NCI-H1105 treated with DMSO at 0.1 percent for 48 hours (cell line): ENCODE measurements at places on chromosomes 11 and 22.

- DNase-seq, result no peak
Measured at GRCh38 chr11:76806608-76807205, 23.6 kb downstream of the TSKU start.

DNA sequence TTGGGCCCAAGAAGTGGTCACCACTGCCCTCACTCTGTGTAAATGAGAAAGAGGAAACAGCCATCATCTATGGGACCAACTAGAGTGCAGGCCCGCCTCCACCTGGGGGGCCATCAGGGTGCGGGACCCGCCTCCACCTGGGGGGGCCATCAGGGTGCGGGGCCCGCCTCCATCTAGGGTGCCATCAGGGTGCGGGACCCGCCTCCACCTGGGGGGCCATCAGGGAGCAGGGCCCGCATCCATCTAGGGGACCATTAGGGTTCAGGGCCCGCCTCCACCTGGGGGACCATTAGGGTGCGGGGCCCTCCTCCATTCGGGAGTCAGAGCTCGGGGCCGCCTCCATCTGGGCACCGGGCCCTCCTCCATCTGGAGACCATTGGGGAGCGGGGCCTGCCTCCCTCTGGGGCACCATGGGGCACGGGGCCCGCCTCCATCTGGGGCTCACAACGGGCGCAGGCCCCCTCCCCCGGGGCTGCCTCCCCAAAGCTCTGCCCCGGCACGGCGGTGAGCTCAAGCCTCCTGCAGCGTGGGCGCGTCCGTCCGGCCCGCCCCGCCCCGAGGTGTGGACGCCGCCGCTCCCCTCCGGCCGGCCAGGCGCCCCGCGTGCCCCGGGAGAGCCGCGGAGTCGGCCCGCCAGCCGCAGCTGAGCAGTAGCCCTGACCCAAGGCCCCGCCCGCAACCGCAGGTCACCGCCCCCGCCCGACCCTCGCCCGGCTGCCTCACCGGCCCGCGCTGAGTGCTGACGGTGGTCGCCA lies 512 bp downstream of the TOLLIP start:
- no peak for DNase-seq

DNA sequence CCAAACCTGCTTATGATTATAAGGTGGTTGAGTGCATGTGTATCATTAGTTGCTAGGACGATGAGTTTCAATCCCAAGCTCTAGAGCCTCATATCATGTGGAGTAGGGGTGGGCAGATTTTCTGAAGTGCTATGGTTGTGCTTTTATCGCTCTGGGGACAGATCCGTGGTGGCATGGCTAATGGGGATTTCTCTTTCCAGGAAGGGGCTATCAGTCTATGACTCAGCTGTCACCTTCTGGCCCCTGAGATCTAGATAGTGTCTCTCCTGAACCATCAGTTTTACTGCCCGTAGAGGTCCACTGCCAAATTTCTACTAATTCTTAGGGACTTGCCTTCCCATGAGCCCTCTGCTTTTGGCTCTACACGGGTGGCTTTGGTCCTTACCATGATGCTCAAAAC lies 51.8 kb downstream of the FDX1 start:
- no peak for DNase-seq

DNA sequence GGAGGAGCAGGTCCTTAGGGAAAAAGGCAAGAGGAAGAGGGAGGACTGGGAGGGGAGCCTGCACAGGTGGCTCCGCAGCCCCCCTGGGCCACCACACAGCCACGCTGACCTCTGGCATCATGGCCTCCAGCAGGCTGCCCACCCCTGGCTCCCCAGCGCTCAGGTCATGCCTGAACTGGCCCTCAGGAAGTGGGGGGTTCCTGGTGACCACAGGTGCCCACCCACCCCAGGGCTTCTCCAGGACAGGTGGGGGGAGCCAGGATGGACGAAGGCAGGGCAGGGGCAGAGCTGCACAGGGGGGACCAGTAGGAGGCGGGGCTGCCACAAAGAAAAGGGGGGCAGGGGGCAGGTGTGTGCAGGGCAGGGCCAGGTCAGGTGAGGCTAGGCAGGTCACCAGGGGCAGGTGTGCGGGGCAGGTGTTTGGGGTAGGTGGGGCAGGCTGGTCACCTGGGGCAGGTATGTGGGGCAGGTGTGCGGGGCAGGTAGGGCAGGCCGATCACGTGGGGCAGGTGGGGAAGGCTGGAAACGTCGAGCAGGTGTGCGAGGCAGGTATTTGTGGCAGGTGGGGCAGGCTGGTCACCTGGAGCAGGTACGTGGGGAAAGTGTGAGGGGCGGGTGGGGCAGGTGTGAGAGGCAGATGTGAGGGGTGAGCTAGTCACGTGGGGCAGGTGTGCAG lies 997 bp downstream of the DEAF1 start:
- peak; percentile 80 for DNase-seq

DNA sequence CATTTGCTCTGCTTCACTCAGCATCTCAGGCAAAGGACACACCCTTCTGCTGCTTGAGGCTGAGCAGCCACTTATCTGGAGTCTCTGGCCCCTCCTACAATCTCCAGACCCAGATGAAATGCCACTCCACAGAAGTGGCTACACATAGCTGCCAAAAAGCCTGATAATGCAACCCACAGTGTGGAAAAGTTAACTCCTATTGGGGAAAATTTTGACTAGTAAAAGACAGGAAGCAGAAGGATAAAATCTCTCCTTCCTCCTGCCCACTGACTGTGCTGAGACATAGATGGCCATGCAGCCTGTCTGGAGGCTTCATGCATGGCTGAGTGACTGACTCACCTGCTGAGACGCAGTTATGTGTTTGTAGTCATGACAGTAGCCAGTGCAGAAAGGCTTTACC lies 92.3 kb upstream of the TEAD1 start:
- DNase-seq, result peak; percentile 59

- DNase-seq, result no peak
Measured at GRCh38 chr11:110072930-110073329, 20.3 kb upstream of the ZC3H12C start.

DNA sequence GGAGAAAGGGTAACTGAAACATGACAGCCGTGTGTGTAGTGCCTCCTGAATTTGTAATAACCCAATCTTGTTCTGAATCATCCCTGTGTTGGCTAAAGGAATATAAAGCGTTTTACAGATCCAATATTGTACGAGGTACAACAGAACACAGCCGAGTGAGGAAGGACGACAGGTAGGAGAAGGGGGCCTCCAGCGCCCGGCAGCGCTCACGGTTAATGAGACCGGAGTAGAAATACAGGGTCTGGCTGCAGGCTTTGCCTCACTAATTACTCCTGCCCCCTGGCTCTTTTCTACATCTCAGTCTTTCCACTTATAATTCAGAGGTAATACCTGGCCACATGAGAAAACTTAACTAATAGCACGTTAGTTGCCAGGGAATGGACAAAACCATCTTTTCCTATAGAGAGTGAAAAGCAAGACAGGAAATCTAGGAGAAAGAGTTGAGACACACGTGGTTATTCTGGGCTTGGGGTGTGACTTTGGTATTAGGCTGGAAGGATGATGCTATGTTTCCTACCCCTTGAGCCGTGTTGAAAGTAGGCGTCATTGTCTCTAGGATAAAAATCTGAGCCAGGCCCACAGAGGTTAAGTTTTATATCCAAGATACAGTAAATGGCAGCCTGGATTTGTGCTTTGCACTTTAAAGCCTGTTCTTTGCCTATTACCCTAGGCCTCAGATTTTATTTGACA lies 54.1 kb downstream of the GRIK4 start:
- DNase-seq, result no peak

GRCh38 chr11:43723617-43724016 lies 43.1 kb downstream of the HSD17B12 start:
- DNase-seq, result no peak

DNA sequence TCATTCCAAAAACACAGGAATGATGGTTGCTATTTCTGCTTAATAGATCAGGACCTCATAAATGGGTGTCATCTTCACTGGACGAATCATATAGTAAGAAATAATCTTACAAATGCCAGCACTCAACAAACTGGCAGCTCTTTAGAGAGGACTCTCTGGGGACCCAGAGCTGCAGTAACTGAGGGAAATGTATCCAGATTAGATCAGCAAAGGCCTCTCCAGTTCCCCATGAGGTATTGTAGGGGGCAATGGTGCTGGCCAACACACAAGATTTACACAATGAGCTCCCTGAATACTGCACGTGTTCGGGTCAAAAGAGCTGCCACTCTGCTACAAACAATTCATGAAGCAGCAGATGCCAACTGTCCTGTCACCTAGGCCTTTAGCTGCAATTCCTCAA lies 110.2 kb downstream of the RBFOX2 start:
- no peak for DNase-seq

DNA sequence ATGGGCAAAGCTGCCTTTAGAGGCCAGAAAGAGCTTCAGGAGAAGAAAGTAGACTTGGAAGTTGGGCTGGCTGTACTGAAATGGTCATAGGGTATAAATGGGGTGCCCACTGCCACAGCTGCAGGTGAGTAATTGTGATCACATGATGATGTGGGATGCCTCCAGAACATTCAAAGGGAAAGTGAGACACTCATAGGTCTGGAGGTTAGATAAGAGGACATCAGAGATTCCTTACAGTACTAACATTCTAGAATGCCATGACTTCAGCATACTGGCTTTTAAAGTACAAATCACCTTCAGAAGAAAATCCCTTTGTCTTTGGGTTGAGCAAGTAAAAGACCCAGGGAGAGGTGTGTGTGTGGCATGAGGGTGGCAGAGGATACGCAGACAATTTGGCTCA lies 419.2 kb downstream of the TENM4 start:
- DNase-seq, result no peak

DNA sequence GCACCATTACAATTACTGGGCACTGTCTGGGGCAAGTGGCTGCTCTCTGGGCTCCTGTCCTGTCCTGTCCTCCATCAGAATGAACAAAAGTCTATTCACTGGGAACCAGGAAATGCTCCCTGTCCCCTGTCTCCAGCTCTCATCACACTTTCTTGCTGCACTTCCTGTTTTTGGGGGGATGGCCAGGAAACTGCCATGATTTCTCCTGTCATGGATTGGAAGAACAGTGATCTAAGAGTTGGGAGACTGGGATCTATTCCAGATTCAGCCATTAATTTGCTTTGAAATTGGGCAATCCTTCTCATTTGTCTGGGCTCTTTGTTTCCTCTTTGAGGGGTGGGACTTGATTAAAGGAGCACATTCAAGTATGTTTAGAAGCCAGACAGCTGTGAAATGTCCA lies 61.4 kb upstream of the KIRREL3 start:
- peak; percentile 62 for DNase-seq

DNA sequence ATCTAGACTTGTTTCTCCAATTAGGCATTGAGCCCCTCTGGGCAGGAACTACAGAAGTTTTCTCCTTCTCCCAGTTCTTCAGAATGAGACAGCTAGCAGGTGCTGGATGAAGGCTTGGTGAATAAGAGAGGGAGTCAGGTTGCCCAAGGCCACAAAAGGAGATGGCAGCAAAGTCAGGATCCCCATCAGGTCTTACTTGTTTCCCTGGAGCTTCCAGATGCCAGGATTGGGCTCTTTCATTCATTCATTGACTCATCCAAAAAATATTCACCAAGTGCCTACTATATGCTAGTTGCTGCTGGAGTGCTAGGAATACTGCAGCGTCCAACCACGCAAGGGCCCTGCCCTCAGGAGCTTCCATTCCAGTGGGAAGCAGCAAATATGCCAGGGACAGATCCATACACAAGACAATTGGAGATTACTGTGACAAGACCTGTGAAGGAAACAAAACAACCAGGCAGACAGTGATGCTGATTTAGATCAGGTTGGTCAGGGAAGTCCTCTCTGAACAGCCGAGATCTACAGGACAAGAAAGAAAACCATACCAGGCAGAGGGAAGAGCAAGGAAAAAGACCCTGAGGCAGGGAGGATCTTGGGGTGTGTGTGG lies 24.6 kb upstream of the LMO1 start:
- DNase-seq, result no peak

- DNase-seq, result no peak
Measured at GRCh38 chr22:46540874-46541273, 3.5 kb upstream of the CELSR1 start.

- DNase-seq, result no peak
Measured at GRCh38 chr11:61023966-61024295, 52.5 kb downstream of the CD6 start.

GRCh38 chr11:92880381-92880780 lies 89.1 kb upstream of the MTNR1B start:
- DNase-seq, result no peak
